ENCODE measurements at places on chromosomes 13 and 19. TPM values are rescaled to one million over a fixed set of nuclear protein-coding genes. Genes with fewer than 3 reads are reported as not detected.
A peak's percentile ranks its signal among the peaks of the same experiment; 100 is the strongest.

The MCEMP1 gene
- 0.70 TPM for total RNA-seq

The IGFL1 gene
- total RNA-seq = not detected

The RB1 gene
- 24.3 TPM for total RNA-seq

DNA sequence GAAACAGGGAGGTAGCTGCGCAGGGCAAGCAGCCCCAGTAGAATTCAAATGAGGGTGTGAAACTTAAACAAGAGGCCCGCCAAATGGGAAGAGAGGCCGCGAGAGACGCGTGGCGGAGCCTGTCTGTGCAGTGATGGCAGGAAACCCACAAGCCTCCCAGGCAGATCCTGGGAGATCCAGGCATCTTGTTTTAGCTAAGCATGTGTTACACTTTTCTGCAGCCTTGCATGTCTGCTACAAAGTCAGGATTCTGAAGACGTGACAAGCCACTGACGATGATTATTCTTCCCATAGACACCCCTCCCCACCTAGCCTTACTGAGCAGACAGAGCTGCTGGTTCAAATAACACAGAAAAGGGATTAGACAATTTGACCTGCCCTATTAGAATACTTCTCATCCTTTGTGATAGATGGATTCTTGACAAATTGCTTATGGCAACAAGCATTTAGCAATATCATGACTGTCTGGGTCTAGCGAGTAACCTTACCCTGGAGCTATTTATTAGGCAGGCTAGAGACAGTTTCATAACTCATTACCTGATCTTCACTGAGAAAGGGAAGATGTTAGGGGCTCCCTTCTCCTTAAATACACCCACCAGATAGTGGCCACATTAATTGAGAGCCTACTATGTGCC is 185.2 kb upstream of the IRS2 start:
- no peaks in the 10 kb centered on the region for H3K36me3 ChIP-seq
- DNase-seq = no peak
- peaks cover 10% of the 10 kb centered on the region for H3K4me1 ChIP-seq
- no peak overlapping the region for H3K27ac ChIP-seq
- H3K4me3 ChIP-seq = no peak overlapping the region
- no peaks in the 10 kb centered on the region for H3K27me3 ChIP-seq

DNA sequence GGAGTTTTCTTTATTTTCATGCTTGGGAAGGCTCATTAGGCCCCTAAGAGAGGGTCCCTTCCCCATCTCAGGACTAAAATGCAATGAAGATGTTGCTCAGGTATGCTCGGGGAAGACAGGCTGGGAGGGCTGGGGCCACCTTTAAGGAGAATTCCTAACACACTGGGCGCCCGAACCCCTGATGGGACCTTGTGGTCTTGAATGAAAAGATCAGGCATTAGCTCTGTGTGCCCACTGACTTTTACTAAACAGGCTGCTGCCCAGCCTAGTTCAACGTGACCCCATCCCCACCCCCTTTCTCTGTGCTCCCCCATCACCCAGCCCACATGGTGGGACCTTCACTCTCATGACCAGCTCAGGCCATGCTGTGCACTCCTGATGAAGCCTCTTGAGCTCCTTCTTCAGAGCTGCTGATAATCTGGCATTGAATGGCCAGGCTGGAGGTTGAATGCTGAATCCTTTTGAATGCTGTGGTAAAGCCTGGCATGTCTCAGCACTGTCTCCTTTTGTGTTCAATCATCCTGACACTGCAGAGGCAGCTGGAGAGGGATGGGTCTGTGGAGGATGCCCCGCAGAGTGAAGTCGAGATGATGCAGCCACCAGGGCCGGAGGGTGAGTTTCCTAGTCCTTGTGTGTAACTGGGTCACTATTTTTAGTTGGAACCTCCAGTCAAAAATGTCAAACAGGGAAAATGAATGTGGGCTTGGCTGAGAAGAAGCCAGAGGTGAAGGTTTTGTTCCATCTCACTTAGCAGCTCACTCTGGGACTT is 209.1 kb downstream of the UQCRFS1 start:
- no peak for DNase-seq
- no peak overlapping the region for H3K4me3 ChIP-seq
- H3K36me3 ChIP-seq = no peaks in the 10 kb centered on the region
- H3K27ac ChIP-seq = no peak overlapping the region
- H3K4me1 ChIP-seq = no peaks in the 10 kb centered on the region

- H3K36me3 ChIP-seq = no peaks in the 10 kb centered on the region
- H3K27ac ChIP-seq = no peak overlapping the region
- H3K4me3 ChIP-seq = no peak overlapping the region
- peaks cover 9% of the 10 kb centered on the region for H3K27me3 ChIP-seq
These were observed 15.2 kb downstream of the KCNC3 start for GRCh38 chr19:50313812-50314536.

- H3K4me1 ChIP-seq = peaks cover 59% of the 10 kb centered on the region
- peak overlapping the region; percentile 96 for H3K27ac ChIP-seq
- H3K27me3 ChIP-seq = no peaks in the 10 kb centered on the region
These were observed 4.6 kb downstream of the SIX5 start for GRCh38 chr19:45764475-45764874.

- H3K27ac ChIP-seq = no peak overlapping the region
These were observed 2.6 kb downstream of the PTPRS start for GRCh38 chr19:5337708-5338655.

GRCh38 chr19:28793391-28794168 is 419.4 kb downstream of the UQCRFS1 start:
- peak overlapping the region; percentile 59 for H3K4me3 ChIP-seq
- no peak for DNase-seq
- no peaks in the 10 kb centered on the region for H3K36me3 ChIP-seq
- no peaks in the 10 kb centered on the region for H3K4me1 ChIP-seq
- peak overlapping the region; percentile 63 for H3K27ac ChIP-seq
- no peaks in the 10 kb centered on the region for H3K27me3 ChIP-seq

Data from right atrium auricular region (tissue), 2 donors.